ENCODE measurements at places on chromosomes 5 and 9.

- DNase-seq = no peak
Observed at GRCh38 chr9:14312719-14313377, 1.1 kb downstream of the NFIB start.

DNA sequence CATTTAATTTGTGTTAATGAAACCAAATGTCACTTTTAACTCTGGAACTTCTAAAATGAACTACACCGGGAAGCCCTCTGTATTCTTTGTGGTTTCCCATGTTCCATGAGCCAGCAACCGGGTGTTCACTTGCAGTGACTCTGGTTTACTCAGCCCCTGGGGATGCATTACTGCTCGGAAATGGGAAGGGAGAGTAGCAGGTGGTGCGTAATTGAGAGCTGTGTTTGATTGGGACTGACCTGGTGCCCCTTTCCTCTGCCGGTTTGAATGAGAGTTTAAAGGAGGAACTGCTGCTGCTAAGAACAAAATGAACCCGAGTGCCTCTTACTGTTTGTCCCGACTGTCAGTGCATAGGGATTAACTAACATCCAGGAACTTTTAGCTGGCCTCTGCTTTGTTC is 100.1 kb upstream of the DHFR start:
- no peak for DNase-seq

DNA sequence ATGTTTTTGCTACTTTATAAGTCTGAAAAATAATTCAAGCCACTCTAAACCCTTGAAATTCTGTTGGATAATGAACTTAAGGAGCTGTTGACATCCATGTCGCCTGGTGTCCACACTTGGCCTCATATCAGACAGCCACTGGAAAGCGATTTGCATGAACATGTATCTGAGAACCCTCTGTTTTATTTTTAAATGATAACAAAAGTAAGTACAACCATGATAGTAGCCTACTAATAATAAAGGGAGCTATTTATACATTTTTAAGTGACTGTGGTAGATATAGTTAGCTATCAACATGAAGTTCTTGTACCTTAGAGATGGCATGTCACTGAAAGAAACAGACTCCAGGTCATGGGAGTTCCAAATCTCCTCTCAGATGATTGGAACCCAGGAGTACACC is 53.3 kb downstream of the PLCXD3 start:
- DNase-seq = no peak

DNA sequence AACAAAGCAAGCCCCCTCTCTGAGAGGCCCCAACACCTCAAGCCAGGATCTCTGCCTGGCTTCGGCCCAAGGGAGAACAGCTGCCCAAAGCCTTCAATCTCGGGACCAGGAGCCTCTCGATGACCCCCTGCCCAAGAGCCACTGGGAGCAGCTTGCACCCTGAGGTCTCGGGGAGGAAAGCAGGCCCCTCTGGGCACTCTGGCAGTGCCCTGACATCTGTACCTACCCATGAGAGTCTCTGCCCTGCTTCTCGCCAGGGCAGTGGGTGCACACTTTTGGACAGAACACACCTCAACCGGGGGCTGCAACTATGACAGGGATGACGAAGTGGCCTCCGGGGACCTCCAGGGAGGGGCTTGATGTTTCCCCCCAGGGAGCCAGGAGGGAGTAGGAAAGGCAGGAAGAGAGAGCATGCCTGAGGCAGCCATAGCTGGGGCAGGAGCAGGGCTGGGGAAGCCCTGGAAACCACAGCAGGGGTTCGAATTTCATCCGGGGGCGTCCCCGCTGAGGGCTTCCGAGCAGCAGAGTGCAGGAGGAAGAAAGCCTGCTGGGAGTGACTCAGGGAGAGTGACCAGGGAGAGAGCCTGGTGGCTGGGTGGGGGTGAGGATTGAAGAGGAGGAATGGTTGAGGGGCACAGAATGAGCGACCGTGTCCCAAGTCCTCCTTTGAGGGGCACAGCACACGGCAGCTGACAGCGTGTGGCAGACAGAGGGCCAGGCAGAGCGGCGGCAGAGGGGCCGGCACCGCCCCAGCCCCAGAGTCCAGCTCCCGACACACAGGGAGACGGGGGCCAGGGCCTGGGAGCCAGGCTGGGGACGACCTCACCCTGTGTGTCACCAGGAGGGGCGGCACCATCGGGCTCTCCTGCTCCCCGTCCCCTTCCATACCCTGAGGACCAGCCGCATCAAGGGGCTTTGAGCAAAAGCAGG is 1.8 kb downstream of the LPCAT1 start:
- DNase-seq = peak; percentile 11

DNA sequence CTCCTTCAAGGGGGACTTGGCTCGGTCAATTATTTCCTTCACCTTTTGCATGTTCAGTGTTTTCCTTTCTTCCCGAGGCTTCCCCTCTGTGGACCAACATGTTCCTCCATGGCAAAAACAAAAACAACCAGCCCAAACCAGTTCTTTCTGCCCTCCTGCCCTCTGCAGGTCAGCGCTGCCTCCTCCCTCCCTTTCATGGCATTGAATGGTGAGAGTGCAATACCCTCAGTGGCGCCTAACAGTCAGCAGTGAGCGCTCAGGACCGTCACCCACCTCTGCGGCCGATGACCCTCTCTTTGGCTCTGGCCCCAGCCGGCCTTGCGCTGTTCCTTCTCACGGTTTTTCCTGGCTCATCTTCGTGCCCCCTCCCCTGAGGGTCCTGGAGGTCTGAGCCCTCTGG is 34.4 kb upstream of the GNE start:
- no peak for DNase-seq

- DNase-seq = no peak
Observed at GRCh38 chr9:96222132-96222531, 79.8 kb downstream of the HSD17B3 start.

DNA sequence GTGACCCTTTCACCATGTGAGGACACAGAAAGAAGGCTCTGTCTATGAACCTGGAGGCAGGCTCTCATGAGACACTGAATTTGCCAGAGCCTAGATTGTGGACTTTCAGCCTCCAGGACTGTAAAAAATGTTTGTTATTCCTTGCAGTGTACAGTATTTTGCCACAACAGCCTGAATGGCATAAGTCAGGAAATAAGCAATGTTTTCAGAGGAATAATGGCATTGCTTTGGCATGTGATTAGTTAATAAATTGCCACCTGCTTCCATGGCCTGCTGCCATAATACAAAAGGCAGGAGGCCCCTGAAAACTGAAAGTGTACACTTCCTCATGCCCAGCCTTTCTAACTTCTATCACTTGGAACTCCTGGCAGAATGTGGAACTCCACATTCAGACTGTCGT is 408.1 kb downstream of the GADD45G start:
- no peak for DNase-seq

- no peak for DNase-seq
Observed at GRCh38 chr5:82334856-82335255, 56.7 kb upstream of the RPS23 start.

DNA sequence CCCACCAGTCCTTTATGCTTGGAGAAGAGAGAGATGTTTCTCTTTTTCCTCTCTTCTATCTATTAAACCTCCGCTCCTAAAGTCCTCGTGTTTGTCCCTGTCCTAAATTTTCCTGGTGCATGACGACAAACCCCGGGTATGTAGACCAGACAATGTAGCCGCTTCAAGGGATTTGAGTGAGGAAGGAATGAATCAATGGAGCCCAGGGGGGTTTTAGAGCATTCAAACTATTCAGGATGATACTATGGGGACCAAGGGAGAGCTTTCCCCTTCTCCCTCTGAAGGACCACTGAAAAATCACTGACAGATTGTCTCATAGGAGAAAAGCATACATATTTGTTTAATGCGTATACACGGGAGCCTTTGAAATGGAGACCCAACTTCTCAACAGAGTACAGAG is 18.4 kb downstream of the CEL start:
- no peak for DNase-seq

DNA sequence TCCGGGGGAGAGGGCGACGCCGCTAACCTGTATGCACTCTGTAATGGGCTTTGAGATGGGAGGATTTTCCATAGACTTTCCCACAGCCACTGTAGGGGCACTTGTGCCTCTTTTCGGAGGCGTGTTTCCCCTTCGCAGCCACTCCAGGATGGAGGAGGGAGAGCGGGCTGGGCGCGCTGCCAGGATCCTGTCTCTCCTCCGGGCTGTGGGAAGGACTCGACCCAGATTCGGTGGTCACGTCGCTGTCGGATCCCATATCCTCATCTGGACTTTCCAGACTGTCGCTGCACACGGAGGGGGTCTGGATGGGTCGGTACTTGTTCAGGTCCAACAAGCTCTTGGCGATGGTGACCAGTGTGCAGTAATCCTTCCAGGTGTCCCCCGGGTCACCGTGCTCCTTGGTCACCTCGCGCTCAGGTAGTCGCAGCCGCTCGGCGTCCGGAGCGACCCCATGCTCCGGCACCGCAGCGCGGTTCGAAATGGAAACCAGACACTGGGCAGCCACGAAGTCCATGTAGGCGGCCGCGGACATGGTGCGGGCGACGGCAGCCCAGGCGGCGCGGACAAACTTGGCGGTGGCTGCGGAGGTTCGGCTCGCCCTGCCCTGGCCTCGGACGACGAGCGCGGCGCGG is 1.5 kb downstream of the KLF9 start:
- peak; percentile 64 for DNase-seq
